Upper lobe of right lung (tissue), 1 donor: ENCODE measurements at places on chromosomes 2 and 18. TPM values are rescaled to one million over a fixed set of nuclear protein-coding genes. Genes with fewer than 3 reads are reported as not detected.

Gene PHLPP1
- total RNA-seq: 11.9 TPM

- DNase-seq: no peak
- H3K27ac ChIP-seq: no peak overlapping the region
- H3K4me3 ChIP-seq: no peak overlapping the region
- H3K27me3 ChIP-seq: no peaks in the 10 kb centered on the region
- H3K4me1 ChIP-seq: no peaks in the 10 kb centered on the region
Measured at GRCh38 chr18:506264-506663, 5.8 kb upstream of the COLEC12 start.

Gene TTN
- 19.6 TPM for total RNA-seq

DNA sequence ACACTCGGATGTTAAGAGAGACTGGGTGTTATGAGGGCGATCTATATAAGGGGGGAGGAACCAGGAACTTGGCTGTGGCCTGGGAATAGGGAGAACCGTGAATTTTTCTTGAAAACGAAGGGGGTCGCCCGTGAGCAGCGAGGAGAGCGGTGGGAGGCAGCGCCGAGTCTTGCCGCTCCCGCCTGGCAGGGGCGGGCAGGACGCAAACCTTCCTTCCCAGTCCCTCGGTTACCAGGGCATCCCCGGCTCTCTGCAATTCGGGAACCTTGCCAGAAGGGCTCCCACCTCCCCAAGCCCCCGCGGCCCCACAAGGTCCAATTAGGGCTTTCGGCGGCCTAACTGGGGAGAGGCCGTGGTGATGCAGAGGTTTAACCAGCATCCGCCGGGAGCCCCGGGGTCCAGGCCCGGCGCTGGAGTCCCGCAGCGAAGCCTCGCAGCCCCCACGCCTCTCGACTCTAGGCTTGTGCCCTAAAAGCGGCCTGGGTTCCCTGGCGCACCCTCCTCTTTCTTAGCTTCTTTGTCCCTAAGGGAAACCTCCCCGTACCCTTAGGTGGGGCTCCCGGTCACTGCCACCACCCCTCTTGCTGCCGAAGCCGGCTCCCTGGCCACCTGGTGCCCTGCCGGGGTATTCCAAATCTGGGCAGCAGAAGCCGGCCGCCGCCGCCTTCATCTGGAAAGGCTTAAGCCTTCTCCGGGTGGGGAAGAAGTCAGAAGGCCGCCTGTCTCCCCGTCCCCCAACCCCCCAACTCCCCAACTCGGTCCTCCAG lies 680 bp upstream of the FHOD3 start:
- H3K27me3 ChIP-seq: peaks cover 52% of the 10 kb centered on the region
- no peaks in the 10 kb centered on the region for H3K36me3 ChIP-seq

GRCh38 chr2:223306371-223306770 lies 254.4 kb downstream of the KCNE4 start:
- no peak for DNase-seq
- no peaks in the 10 kb centered on the region for H3K27me3 ChIP-seq
- H3K4me3 ChIP-seq: no peak overlapping the region
- H3K4me1 ChIP-seq: no peaks in the 10 kb centered on the region

Gene LAMA3
- 139 TPM for total RNA-seq

GRCh38 chr2:61380056-61380881 lies 90.6 kb downstream of the USP34 start:
- DNase-seq: no peak
- H3K27me3 ChIP-seq: no peaks in the 10 kb centered on the region
- peaks cover 56% of the 10 kb centered on the region for H3K36me3 ChIP-seq
- H3K4me3 ChIP-seq: no peak overlapping the region
- no peaks in the 10 kb centered on the region for H3K4me1 ChIP-seq

- no peak overlapping the region for H3K27ac ChIP-seq
- no peak for DNase-seq
- H3K4me3 ChIP-seq: no peak overlapping the region
- no peaks in the 10 kb centered on the region for H3K36me3 ChIP-seq
- no peaks in the 10 kb centered on the region for H3K4me1 ChIP-seq
- no peaks in the 10 kb centered on the region for H3K27me3 ChIP-seq
Measured at GRCh38 chr18:41410006-41410405, 545.0 kb upstream of the PIK3C3 start.

- no peak overlapping the region for H3K27ac ChIP-seq
- H3K27me3 ChIP-seq: no peaks in the 10 kb centered on the region
- no peaks in the 10 kb centered on the region for H3K4me1 ChIP-seq
- no peak for DNase-seq
- H3K4me3 ChIP-seq: no peak overlapping the region
Measured at GRCh38 chr18:22136395-22136794, 33.0 kb upstream of the GATA6 start.
